ENCODE measurements at places on chromosomes 7 and 10.

DNA sequence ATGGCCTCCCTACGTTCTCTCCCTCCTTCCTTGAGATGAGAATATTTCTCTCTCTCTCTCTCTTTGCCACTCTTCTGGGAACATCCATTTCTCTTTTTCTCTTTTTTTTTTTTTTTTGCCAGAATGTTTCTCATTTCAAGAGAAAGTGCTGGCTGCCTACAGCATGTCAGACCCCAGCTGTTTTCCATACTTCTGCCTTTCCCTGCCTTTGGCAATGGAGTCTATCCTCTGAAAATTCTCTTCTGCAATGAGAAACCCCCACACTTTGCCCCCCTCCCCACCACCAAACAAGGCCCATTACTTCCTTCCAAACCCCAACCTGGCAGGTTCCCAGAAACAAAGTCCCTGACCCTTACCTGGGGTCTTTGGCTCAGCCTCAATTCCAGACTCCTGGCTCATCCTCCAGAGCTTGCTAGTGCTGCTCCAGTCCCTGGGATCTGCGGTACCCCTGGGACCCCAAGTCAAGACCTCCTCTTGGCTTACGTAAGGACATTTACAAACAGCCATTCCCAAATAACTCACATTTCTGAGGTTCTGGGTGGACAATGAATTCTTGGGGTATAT is 17.4 kb upstream of the CCL26 start:
- no peak for DNase-seq

DNA sequence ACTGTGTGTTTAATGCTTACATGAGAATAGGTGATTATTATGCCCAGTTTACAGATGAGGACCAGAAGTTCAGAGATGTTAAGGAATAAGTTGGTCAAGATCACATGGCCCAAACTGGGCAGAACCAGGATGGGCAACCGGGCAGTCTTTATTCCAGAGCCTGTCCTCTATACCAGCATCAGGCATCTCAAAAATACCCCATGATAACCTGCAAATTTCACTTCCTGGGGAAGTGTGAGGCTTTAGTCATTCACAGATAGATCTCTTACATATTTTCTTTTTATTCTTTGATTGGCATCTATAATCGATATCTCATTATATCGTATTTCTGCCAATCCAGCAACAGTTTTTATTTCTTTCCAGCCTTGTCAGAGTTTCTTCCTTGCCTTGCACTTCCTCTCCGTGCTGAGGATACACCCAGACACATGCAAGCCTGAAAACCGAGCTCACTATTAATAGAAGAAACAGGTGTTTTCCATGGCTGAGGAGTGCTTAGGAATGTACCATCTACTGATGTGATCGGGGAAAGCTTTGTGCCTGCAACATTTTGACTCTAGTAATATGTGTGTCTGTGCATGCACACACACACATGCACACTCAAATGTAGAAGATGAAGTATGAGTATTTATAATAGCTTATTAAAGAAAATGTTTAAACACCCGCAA is 82.4 kb downstream of the CREM start:
- no peak for DNase-seq

DNA sequence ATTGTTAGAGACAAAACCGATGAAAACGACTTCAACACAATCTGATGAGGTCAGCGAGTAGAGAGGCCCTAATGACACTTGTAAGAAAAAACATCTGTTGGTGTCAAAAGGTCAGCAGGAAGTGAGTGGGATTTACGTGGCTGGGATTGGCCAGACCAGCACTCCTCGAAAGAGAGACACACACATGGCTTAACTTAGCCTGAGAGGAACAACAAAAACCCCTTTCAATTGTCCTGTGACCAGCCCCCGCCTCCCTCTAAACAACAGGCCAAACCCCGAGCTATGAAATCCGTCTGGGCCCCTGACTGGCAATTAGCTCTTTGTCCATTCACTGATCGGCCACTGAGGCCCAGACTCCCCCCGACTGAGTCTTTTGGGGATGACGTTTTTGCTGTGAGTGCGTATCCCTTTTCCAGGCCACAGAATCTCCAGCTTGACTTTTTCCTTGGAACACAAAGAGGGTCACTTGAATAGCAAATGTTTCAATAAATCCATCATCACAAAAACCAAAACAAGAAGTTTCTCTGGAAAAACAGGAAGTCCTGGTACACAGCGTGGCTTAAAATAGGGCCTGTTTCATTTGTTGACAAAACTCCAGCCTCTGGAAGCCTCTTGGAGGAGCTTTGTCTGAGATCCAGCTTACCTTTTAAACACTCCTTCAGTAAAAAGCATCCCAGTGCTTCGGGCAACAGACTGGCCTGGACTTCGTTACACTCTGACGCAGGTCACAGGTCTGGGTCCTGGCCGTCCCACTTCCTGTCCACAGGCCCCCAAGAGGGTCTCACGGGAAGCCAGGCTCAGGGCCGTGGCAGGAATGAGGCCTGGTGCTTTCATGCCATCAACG is 103.0 kb downstream of the CTBP2 start:
- DNase-seq, result no peak

DNA sequence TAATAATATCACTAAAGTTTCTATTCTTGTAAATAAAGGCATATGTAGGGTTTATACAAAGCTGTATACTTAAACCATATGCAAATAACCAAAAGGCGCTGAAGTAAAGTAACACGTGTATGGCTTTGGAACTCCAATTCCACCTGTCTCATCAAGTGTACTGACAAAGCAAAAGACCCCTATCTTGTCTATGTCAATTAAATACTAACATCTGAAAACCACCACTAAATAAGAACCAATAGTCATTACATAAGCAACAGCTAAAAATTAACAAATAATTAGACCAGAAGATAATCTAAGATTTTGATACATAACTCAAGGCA is 93.9 kb downstream of the KMT2C start:
- DNase-seq, result no peak

DNA sequence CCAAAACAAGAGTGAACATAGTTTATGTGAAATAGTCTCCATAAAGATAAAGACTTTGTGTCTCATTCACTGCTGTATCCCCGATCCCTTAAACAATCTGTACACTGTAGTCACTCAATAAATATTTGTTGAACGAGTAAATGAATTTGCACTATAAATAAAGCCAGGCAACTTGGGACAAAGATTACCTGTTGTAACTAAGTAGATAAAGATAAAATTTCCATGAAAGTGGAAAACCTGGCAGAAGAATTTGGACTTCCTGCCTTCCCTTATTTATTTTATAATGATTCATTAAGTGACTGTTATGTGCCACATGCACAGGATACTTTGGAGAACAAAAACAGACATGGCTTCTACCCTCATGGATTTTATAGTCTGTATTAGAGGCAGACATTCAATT is 277.7 kb upstream of the KAT6B start:
- no peak for DNase-seq

GRCh38 chr7:158065340-158065739 is 522.3 kb downstream of the PTPRN2 start:
- no peak for DNase-seq

DNA sequence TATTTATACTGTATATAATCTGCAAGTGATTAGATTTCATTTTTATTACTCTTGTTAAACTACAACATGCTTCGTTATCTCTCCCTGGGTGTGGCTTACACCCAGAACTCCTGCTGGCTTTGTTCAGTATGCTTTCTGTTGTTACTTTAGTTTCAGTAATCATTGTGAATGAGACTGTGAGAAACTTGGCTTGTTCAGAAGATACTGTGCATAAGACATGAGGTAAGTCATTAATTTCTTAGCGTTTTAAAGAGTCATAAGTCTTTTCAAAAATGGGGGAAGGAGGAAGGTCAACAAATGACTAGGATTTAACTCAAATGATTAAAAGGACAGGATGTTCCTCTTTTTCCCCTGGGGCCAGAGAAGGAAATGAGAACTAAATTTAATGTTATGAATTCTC is 11.6 kb upstream of the ADD3 start:
- no peak for DNase-seq

GRCh38 chr7:25287291-25287690 is 59.0 kb upstream of the NPVF start:
- no peak for DNase-seq

- DNase-seq, result no peak
Observed at GRCh38 chr10:129864601-129865126, 99.4 kb downstream of the EBF3 start.

DNA sequence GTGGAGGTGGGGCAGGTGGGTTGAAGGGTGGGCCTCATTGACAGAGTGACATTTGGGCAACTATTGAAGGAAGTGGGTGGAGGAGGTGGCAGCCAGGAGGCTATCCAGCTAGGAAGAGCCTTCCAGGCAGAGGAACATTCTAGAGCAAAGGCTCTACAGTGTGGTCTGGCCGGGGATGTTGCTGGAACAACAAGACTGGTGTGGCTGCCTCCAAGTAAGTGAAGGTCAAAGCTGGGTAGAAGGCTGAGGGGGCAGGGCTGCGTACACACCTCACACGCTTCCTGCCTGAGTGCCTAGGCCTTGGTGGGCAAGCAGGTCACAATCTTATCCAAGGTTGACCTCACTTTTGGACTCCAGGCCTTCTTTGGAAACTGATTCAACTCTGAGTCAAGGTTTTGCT is 6.6 kb downstream of the CPA1 start:
- DNase-seq, result no peak

GRCh38 chr10:10418387-10418786 is 599.3 kb upstream of the CELF2 start:
- no peak for DNase-seq

DNA sequence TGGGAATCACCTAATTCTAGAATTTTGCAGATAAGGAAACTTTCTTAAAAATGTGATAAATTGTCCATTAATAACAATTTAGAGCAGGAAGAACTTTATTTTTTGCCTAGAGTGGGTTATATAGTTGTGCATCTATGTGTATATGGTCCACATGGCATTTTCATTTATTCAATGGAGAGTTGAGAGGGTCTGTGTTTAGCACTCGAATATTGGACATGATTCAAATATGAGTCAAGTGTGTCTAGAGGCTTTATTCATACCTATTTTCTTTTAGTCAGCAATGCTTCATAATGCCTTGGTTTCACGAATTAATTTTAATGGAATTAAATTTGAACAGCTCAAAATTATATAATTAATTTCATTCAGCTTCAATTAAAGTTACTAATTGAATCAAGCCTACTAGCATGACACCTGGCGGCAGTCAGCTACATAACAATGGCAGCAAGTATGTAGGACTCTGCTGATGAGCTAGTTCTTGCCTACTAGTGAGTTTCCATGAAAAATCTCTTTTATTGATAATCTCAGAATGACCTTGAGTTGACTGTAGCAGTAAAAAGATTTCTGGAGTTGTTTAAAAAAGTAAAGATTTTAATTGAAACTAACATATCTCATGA is 17.7 kb downstream of the MDFIC start:
- no peak for DNase-seq

DNA sequence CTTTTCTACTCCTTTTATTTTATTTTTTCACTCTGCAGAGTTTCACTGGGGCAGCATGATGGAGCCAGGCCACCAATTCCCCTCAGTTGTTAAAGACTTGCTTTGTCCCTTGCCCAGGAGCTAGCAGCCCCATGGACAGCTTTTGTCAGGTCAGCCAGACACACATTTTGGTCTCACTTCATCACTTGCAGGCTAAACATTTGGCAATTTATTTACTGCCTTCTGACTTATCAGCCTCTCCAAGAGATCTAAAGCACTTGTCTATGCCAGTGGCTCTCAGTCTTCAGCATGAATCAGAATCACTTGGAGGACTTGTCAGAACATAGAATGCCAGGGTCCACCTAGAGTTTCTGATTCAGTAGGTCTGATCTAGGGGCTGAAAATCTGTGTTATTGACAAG is 66.4 kb upstream of the GDF10 start:
- DNase-seq, result no peak

- no peak for DNase-seq
Observed at GRCh38 chr7:65264258-65264657, 109.4 kb upstream of the ZNF92 start.

DNA sequence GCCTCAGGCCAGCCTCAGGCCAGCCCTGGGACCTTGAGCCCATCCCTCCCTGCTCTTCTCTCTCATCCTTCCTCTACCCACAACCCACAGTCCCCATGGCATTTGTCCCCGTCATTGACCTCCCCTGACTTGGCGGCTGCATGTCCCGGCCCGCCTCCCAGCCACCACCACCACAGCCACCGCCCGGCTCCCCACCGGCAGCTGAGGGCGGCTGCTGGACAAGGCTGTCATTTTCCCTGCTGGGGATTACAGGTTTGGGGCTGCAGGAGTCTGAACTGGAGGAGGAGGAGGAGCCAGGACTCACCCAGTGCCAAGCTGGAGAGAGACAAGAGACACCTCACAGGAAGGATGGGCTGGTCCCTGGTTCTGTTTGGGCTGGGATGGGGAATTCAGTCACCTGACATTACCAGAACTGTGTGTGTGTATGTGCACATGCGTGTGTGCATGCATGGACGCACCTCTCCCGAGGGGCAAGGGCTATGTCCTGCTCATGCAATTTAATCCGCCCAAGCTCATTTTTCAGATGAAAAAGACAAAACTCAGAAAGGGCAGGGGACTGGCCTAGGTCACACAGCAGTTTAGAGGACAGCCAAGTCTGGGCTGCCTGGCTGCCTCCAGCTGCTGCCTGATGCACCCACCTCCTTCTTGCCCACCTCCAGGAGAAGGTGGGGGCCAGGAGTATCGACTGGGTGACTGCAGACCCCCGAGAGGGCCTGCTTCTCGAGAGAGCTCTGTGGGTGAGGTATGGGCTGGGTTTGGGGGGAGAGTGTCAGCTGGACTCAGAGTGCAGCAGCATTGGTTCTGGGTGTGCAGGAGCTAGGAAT is 113.1 kb downstream of the ZMIZ1 start:
- DNase-seq, result no peak

GRCh38 chr10:31158011-31158658 is 126.5 kb upstream of the ZNF438 start:
- no peak for DNase-seq

DNA sequence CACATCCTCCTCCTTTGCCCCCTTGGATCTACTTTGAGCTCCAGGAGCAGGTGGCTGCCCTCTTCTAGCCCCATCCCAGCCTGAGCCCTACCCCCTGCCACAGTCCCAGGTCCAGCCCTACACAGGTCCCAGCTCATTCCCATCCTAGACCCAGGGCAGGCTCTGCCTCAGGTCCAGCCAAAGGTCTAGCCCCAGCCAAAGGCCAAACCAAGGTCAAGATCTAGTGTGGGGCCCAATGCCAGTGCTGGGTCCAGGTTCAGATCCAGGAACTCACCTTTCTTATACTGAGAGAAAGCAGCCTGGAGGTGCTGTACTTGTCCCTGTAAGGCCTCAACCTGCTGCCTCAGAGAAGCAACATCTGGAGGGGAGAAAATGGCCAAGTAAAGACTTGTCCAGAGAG is 8.5 kb downstream of the SFTPD start:
- no peak for DNase-seq
